Activated CD4-positive, alpha-beta memory T cell treated with anti-CD3 and anti-CD28 coated beads, Interleukin-2, amount 10 ng/mL, durations not matched to agents 7 days and 5 days (primary cell): ENCODE measurements at places on chromosomes 16 and 17. TPM values are rescaled to one million over a fixed set of nuclear protein-coding genes. Genes with fewer than 3 reads are reported as not detected.
A peak's percentile ranks its signal among the peaks of the same experiment; 100 is the strongest.

The NPIPB12 gene
- total RNA-seq: 48.3 TPM

The CTRL gene
- total RNA-seq: 4.5 TPM

The ADAMTS18 gene
- not detected for total RNA-seq

DNA sequence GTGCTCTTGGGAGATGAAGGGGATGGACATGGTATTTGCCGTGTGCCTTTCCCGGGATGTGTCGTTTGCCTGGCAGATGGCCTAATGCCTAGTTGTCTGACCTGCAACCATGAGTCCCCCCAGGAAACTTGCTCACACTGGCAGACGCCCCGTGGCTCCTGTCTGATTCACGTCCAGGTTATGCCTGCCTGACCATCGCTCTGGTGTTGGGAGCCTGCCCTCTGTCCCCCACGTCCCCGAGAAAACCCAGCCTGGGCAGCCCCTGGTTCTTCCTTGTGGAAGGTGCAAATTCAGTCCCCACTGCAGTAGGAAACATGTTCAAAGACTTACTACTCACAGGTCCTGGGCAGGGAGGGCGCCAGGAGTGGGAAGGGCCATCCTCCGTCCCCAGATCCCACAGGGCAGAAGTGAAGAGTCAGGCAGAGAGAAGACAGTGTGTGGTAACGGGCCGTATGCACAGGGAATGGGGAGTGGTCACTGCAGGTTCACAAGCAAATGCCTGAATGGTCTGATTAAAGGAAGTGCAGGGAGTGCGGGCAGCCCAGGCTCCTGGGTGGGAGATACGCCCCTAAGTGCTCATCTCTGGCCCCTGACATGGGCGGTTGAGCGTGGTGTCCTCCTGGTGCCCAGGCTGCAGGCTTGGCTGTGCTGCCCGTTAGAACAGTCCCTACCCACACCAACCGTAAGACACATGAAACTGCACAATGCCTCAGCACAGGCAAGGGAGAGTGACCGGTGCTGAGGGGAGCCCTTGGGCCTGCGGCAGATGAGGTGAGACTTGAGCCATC lies 4.2 kb upstream of the SNAI3 start:
- no peak for DNase-seq

DNA sequence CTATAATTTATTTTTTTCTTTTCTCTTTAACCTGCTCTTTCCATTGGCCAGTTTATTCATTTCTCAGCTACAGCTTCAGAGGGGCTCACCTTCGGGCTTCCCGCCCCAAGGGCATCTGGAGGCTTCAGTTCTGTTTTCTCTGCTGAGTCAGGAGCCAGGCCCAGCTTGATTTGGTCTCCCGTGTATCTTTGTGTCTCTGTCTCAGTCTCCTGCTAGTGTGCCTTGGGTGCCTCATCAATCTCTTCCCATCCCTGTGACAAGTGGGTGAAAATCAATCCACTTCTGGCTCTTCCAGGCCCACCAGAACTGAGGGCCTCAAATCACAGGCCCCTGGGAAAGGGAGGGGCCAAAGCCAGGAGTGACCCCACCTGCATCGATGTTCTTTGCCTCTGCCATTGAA lies 72.1 kb downstream of the CCDC182 start:
- DNase-seq: peak; percentile 9

DNA sequence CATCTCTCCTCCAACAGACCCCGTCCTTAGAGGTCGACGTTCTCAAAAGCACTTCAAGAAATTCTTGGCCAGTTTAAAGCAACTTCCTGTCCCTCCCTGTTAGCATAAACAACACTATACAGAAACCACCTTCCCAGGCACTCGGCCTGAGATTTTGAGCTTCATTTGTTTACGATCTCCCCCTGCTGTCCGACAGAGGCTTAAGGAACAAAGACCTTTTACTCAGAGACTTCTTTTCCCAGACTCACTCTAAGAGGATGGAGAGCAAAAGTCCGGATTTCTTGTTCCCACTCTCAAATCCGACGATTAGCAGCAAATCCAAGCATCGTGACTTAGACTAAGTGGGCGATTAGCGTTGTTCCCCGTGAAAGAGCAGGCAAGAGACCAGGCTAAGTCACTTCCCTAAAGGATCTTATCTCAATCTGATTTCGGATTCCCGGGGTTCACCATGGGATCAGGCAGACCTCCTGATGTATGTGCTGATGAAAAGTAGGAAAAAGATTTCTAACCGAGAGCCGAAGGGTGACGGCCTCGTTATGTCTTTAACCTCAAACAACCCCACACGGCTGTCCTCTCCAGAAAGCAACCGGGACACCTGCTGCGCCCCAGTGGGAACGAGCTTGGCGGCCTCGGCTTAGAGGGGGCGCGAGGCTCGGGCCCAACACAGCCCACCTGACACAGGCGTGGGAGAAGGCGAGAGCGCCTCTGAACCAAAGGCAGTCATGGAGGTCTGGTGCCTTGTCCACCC lies 598 bp downstream of the INPP5K start:
- DNase-seq: peak; percentile 74
